ENCODE measurements at places on chromosomes 1 and 21. TPM values are rescaled to one million over a fixed set of nuclear protein-coding genes. Genes with fewer than 3 reads are reported as not detected.
A peak's percentile ranks its signal among the peaks of the same experiment; 100 is the strongest.

The ARHGAP30 gene
- total RNA-seq: 281 TPM

The CDCA8 gene
- 97.3 TPM for total RNA-seq

The FLVCR1 gene
- 11.7 TPM for total RNA-seq

The CSMD2 gene
- total RNA-seq: not detected

The NPR1 gene
- total RNA-seq: not detected

The STUM gene
- total RNA-seq: not detected

The LHX8 gene
- not detected for total RNA-seq

The TUT4 gene
- 58.5 TPM for total RNA-seq

DNA sequence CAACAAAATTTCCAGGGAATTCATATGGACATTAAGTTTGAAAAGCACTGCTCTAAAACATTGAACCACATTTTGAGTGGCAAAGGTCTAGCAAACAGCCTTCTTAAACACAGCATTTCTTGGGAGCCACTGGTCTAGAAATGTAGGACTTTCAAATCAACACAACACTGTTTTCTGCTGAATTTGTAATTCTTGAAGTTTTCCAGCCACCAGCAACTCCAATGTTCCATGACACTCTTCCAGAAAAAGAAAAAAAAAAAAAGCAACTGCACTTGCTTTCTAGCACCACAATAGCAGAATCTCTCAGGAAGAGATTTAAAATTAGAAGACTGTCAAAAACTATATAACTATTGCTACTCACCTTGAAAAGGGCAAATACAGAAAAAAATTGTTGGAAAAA, 4.5 kb downstream of the SYDE2 start:
- peaks cover 2% of the 10 kb centered on the region for H3K36me3 ChIP-seq
- H3K4me1 ChIP-seq: peaks cover 18% of the 10 kb centered on the region
- DNase-seq: no peak
- no peak overlapping the region for H3K27ac ChIP-seq

GRCh38 chr1:156080863-156081179, 1.4 kb downstream of the MEX3A start:
- DNase-seq: no peak
- H3K27ac ChIP-seq: no peak overlapping the region
- no peaks in the 10 kb centered on the region for H3K36me3 ChIP-seq
- peaks cover 3% of the 10 kb centered on the region for H3K4me1 ChIP-seq
- peaks cover 53% of the 10 kb centered on the region for H3K27me3 ChIP-seq

DNA sequence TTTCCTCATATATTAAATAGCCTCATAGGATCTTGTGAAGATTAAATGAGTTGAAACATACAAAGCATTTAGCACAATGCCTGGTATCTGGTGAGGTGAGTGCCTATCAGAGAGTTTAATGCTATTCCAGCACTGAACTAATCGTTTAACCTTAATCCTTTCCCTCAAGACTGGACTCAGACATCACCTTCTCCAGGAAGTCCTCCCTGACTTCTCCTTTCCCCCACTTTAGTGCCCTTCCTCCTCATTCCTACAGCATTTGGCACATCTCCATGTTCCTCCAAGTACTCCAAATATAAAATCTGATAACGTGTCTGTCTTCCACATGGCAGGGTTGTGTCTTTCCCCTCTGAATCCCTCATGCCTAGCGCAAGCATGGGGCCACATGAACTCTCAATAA, 59.8 kb downstream of the ZSCAN20 start:
- no peak overlapping the region for H3K4me3 ChIP-seq
- H3K36me3 ChIP-seq: no peaks in the 10 kb centered on the region
- DNase-seq: no peak
- no peaks in the 10 kb centered on the region for H3K4me1 ChIP-seq
- peaks cover 11% of the 10 kb centered on the region for H3K27me3 ChIP-seq

- peaks cover 21% of the 10 kb centered on the region for H3K4me1 ChIP-seq
- peak within 1 kb of the TSS; percentile 75 for H3K4me3 ChIP-seq
- H3K36me3 ChIP-seq: no peaks in the 10 kb centered on the region
- peak within 1 kb of the TSS; percentile 97 for H3K27ac ChIP-seq
- DNase-seq: peak; percentile 68
Measured at GRCh38 chr1:159076438-159077119, at the start of gene AIM2. TSS of gene AIM2 (minus strand) at chr1:159076766. CDS start at chr1:159073499, 3,267 bp downstream.

DNA sequence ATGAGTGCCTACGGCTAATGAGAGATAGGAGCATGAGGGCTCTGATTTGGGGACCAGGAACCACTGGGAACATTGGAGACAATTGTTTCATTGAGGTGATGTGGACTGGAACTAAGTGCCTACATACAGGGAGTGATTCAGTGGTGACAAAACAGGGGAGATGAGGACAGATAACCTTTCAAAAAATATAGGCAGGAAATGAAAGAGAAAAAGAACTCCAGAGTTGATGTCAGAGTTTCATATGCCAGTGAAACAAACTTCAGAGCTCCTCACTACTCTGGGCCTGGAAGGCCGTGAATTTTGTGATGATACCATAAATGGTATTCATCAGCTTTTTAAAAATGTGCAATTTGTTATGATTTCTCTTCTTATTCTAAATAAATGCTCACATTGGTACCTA, 39.3 kb downstream of the FASLG start:
- H3K36me3 ChIP-seq: peaks cover 14% of the 10 kb centered on the region
- H3K4me3 ChIP-seq: peak overlapping the region; percentile 55

DNA sequence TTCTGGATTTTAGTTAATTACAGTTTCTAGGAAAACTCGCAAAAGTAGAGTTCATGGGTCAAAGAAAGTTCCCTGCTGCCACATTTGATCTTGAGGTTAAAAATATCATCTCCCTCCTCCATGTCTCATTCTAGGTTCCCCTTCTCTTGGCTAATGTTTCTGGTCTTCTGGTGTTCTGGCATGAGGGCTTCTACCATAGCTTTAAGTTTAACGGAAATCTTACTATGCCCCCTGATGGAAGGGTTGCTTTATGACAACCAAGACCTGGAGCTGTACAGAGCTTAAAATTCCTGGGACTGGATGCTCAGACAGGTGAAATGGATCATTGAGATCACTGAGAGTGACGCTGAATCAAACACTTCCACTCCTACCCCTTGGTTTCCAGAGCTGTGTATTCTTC, 1881.7 kb downstream of the MRPL39 start:
- no peak for DNase-seq
- no peaks in the 10 kb centered on the region for H3K36me3 ChIP-seq
- no peaks in the 10 kb centered on the region for H3K27me3 ChIP-seq
- no peak overlapping the region for H3K4me3 ChIP-seq
- no peak overlapping the region for H3K27ac ChIP-seq

DNA sequence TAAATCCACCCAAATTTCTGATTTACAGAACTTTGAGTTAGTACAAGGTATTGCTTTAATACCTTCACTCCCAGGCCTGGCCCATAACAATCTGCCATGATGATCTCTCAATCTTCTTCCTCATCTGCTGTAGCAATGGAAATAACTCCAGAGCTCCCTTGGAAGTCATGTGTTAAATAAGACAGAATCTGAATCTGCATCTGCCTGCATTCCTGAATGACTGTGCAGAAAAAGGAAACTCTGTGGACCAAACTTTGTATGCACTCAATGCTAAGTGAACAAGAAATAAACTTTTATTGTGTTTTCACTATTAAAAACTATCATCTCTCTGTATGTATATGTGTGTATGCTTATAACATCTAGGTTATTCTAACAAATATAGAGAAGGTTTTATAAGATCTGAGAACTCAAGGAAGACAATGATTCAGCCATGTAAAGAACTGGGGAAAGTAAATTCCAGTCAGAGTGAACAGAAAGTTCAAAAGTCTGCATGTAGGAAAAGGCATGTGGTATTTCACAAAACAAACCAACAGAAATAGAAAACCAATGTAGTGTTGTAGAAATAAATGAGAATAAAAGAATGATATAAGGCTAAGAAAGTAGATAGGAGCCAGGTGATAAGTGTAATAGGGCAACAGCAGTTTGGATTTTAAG, 390.2 kb downstream of the USH2A start:
- H3K27ac ChIP-seq: no peak overlapping the region
- DNase-seq: no peak

- no peak overlapping the region for H3K4me3 ChIP-seq
- no peaks in the 10 kb centered on the region for H3K36me3 ChIP-seq
- no peak for DNase-seq
- H3K27me3 ChIP-seq: peaks cover 14% of the 10 kb centered on the region
Measured at GRCh38 chr1:1996207-1996651, 7.4 kb downstream of the CFAP74 start.

GRCh38 chr1:228101994-228102790, 933 bp downstream of the C1orf35 start:
- H3K4me1 ChIP-seq: peaks cover 31% of the 10 kb centered on the region
- peak overlapping the region; percentile 82 for H3K27ac ChIP-seq
- H3K27me3 ChIP-seq: no peaks in the 10 kb centered on the region
- peaks cover 45% of the 10 kb centered on the region for H3K36me3 ChIP-seq
- peak overlapping the region; percentile 80 for H3K4me3 ChIP-seq

- H3K27me3 ChIP-seq: no peaks in the 10 kb centered on the region
- DNase-seq: no peak
- no peaks in the 10 kb centered on the region for H3K4me1 ChIP-seq
- H3K4me3 ChIP-seq: no peak overlapping the region
Measured at GRCh38 chr1:47950471-47950870, 46.7 kb downstream of the TRABD2B start.

- no peak overlapping the region for H3K4me3 ChIP-seq
- no peaks in the 10 kb centered on the region for H3K4me1 ChIP-seq
- no peaks in the 10 kb centered on the region for H3K36me3 ChIP-seq
- H3K27ac ChIP-seq: no peak overlapping the region
- H3K27me3 ChIP-seq: peaks cover 18% of the 10 kb centered on the region
Measured at GRCh38 chr1:209863766-209864485, 36.2 kb downstream of the UTP25 start.
